ENCODE measurements at places on chromosomes 1 and 21.

DNA sequence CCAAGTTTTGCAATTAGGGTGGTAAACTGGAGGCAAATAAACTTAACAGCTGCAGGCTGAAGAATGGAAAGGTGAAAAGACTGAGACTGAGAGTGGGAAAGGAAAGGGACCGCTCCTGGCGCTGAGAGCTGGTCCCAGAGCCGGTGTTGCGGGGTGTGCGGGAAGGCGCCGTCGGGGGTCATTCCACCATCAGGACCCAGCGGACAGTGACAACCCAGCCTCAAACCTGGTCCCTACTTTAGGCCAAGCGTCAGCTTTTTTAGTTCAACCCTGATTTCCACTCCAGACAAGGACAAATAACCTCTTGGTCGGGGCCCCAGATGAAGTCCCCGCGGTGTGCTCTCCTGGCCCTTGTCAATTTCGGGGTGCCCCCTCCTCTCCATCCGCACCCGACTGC lies 145.8 kb upstream of the ETS2 start:
- no peak for DNase-seq

- no peak for DNase-seq
Measured at GRCh38 chr1:99570486-99571089, 75.3 kb upstream of the PALMD start.

DNA sequence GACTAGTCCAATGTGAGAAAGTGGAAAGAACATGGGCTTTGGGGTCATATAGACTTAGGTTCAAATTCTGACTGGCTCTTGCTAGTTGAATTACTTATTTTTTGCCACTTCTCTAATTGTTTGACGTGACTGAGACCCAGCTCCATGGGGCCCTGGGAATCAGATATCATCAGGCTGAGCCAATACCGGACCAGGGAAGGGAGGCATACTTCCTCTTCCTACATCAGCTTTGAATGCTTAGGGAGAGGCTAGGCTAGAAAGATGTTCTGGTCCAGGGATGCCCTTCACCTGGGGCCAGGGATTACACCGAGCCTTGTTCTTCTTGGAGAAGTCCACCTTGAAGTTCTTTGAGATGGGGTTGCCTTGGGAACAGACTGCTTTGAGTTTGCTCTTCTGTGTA lies 3.7 kb upstream of the NR1I3 start:
- DNase-seq = no peak

GRCh38 chr1:67257173-67257535 lies 50.5 kb upstream of the IL12RB2 start:
- no peak for DNase-seq

DNA sequence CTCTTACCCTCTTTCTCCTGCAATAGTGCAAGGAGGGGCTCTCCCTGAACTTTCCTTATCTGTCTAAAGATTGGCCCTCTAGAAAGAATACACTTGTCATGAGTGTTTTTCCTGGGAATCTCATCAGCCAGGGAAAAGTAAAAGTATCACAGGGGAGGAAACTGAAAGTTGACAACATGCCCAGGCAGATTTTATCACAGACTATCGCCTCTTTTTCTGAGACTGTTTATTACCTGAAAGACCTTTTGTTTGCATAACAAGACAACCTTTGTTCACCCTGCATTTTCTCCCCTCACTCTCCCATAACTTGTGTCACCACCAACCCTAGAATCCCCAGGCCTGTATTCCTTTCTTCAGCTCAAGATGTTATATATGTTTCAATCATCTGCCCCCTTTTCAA lies 794.7 kb upstream of the ADAMTS5 start:
- no peak for DNase-seq

- no peak for DNase-seq
Measured at GRCh38 chr1:87284456-87285240, 44.0 kb upstream of the LMO4 start.

- DNase-seq = no peak
Measured at GRCh38 chr1:4267381-4268261, 367.5 kb upstream of the C1orf174 start.

- no peak for DNase-seq
Measured at GRCh38 chr21:35336534-35336933, 287.4 kb upstream of the RUNX1 start.

DNA sequence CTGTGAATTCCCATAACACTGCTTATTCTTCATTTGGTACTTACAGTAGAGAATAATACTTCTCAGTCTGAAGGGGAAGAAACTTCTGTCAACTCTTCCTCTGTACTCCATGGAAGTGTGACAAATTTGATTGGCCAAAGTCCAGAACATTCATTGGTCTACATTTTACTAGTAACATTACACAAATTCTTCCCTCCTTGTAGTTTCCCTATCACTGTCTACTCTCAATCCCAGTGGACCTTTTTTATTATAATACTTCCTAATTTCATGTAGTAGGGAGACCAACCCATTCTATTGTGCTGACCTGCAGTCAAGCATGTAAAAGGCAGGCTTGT lies 74.7 kb downstream of the ALG6 start:
- DNase-seq = no peak

- DNase-seq = no peak
Measured at GRCh38 chr1:45381243-45381642, 41.0 kb upstream of the MUTYH start.

DNA sequence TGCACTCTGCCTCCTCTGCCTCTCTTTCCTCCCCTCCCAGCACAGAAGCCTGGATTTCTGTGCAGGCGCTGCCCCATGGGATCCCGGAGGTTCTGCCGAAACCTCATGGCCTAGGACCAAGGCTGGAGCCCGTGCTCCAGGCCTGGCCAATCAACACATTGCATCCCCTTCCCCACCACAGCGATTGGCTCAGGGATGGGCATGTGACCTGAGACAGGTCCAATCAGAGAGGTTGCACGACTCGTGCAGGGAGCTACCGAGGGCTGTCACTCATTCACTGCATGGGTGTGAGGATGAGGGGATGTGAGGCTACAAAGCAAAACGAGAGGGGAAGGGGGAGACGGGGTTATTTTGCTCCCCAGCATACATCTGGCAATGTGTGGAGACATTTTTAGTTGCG lies 3.3 kb upstream of the CELA2B start:
- DNase-seq = no peak
